ENCODE measurements at places on chromosomes 3 and 15.

DNA sequence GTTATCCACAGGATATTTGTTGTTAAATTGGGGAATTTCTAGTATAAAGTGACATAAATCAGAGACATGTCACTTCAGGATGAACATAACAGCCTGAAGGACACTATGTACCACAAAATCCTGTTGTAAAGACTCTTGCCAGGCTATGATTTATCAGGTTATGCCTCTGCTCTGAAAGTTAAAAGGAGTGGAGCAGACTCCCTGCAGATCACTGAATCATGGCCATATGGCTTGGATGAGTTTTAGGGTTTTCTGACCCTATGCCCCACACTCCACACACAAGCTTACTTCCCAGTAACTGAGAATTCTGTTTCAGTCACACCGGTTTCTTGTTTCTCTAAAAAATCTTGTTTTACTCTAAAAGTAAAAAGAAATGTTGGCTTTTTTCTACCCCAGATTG is 869.4 kb downstream of the NAALADL2 start:
- no peak for DNase-seq

GRCh38 chr3:169686874-169687273 is 23.4 kb upstream of the MECOM start:
- DNase-seq: no peak

DNA sequence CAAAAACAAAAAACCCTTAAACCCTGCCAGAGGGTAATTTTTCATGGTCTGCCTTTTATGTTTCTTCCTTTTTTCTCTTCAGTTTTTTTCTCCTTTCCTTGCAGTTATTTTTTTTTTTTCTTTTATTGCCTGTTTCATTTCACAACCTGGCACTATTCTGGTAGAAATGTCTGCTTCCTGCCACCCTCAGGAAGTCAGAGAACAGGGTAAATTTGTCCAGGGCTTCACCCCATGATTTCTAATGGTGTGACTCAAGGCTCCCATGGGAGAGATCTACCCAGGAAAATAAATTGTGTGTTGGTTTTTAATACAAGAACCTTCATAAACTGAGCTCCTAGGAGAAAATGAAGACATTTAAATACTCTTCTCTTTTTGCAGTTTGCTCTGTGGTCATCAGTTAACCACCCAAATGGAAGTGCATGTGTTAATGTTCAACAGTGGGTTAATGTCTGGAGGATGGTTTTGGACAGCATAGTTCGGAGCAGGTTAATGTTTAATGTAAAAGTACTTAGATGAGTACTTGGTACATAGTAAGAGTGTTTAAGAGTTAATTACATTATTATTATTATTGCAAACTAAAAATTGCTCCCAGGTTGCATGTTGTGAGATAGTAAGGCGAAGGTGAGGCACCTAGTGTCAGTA is 45.9 kb downstream of the CGNL1 start:
- DNase-seq: no peak

DNA sequence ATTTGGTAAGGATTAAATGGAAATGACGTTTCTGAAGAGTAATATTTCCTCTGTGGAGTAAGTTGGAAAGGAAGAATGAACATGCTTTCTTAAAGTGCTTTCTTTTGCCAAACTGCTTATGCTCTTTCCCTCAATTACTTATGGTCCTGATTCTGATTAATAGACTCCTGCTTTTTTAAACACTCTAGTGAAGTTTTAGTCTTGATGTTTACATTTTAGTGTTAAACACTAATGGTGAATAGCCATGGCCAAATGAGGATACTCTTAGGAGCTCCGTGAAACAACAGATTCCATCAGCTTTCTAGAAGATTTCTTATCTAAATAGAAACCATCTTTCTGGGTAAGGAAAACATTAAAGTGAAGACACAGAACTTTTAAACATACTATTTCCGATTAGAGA is 117.6 kb downstream of the P3H2 start:
- no peak for DNase-seq

GRCh38 chr15:101052031-101052620 is 133.0 kb downstream of the LRRK1 start:
- no peak for DNase-seq

- DNase-seq: no peak
Measured at GRCh38 chr15:65033659-65034269, 4.3 kb upstream of the MTFMT start.

- DNase-seq: no peak
Measured at GRCh38 chr3:34106879-34107278, 308.4 kb downstream of the PDCD6IP start.

- DNase-seq: no peak
Measured at GRCh38 chr3:159458010-159458409, 530.6 kb upstream of the IL12A start.

GRCh38 chr3:152322756-152323155 is 54.0 kb downstream of the MBNL1 start:
- DNase-seq: no peak

DNA sequence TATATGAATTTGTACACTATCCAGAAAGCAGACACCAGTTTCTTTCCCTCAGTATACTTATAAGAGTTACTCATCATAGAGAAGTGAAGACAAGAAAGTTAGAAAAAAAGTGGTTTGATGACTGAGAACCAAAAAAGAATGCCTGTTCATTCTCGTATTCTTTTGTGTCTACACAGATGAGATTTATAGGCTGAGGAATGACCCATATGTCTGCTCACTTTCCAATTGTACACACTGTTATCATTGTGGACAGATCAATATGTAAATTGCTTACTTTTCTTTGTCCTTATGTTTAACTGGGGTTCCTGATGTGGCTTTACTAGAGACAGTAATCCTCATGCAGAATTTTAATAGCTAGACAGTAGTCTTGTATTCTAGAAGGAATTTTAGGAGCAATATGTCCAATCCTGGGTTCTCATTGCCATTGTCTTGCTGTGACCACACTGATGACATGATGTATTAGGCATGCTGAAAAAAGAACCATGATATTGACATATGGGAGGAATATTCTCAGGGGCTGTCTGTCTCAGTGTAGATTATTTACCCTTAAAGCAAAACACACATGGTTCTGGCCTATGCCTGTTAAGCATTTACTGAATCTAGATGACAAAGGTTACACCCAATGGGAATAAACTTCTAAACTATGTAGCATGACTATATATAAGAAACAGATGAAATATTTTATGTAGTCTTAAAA is 669.7 kb downstream of the ROBO1 start:
- no peak for DNase-seq

- no peak for DNase-seq
Measured at GRCh38 chr3:134606033-134607025, 44.5 kb downstream of the KY start.

- DNase-seq: no peak
Measured at GRCh38 chr3:188558343-188559071, 404.6 kb downstream of the LPP start.

DNA sequence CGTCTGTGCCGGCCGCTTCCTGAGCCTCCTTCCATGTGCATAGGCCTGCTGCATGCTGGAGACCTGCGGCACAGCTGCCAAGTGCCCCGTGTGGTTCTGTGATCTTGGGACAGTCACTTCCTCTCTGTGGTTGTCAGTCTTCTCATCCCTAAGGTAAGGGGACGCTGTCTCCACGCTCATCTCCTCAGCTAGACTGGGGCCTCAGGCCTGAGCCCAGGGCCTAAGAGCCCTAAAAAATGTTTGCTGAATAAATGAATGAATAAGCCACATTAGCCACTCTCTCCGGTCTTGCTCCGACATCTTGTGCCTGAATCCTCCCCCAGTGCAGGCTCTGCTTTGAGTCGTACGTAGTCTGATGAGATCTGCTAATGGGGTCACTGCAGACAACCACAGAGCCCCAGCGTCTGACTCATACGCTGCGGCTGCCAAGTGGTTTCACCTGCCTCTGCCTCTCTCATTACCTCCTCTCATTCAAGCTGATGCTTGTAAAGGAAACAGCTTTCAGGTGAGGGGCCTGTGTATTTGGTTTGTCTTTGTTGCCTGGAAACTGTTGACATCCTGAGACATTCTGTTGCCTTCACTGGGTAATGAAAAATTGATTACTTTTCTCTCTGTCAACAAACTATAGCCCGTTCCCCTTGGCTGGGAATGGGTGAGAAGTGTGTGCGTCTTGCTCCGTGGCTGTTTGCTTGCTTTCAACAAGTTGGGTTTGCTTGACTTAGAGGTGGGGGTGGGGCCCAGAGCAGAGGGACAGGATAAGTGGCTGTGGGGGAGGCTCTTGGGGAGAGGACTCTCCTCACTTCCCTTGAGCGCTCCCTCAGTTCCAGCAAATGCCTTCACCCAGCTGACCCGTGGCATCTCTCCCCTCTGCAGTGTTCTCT is 15.9 kb downstream of the RPLP1 start:
- DNase-seq: peak; percentile 73

DNA sequence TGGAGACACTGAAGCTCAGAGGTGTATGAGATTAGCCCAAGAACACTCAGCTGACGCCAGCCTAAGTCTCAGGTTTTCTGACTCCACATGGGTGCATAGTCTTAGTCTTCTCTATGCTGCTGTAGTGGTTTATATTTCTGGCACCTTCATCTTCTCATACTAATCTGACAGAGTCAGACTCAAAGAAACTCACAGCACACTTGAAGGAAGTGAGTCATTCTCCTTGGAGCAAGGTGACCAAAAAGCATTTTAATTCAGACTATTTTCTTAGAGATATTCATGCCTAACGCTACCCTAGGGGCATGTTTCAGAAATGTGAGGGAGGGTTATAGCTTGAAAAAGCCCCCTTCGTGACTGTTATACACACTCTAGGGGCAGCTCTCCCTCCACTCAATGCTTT is 775.3 kb upstream of the ARPP21 start:
- no peak for DNase-seq

DNA sequence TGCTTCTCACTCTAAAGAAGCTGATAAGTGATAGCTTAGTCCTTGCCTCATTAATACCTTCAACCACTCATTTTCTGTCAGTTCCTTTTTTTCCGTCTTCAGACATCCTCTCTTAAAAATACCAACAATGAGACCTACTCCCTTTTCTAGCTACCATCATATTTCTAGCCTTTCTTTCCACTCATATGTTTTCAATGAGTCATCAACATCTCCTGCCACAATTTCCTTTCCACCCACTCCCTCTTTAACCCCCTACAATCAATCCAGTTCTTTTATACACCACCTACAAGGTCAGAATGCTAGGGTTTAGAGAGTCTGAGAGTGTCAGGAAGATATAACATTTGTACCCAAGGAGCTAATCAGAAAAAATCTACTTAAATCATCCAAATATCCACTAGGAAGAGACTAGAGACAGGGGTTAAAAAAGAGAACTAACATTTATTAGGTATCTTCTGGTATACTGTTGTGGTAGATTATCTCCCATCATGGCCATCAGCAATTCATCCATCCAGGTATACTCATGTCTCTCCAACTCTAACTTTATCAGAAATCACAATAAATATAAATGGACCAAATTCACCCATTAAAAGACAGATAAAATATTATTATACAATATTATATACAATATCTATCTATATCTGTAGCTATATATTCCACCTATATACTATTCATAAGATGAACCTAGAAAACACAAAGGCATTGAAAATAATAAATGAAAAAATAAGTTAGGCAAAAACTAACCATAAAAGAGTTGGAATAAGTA is 42.5 kb downstream of the MYLK start:
- DNase-seq: no peak

DNA sequence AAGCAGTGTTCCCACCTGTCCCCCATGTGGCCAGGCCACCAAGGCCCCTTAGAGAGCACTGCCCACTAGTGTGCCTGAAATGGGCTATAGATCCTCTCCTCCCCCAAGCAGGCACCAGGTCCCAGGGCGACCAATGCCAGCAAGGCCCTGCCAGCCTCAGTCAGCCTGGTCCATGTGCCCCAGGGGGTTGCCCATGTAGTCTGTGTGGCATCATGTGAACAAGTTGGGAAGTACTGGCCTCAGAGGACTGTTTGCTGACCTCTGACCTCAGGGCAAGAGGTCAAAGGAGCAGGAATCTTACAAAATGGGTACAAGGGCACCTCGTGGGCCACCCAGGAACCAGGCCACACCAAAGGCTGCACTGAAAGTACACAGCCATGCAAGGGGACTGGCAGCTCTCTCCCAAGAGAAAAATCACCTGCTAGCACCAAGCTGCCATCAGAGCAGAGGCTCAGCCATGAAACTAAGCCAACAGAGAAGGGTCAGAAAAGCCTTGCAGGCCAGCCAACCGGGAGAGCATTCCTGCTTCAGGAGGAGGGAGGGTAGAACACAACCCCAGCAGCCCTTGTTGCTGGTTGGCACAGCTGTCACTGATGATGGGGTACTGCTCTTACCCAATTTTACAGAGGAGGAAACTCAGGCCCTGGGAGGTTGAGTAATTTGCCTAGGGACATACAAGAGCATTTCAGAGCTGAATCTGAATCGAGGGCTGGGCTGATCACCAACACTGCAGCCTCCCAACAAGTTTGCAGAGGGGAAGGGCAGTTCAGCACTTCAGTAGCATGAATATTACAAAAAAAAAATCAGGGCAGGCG is 5.2 kb upstream of the FURIN start:
- no peak for DNase-seq

DNA sequence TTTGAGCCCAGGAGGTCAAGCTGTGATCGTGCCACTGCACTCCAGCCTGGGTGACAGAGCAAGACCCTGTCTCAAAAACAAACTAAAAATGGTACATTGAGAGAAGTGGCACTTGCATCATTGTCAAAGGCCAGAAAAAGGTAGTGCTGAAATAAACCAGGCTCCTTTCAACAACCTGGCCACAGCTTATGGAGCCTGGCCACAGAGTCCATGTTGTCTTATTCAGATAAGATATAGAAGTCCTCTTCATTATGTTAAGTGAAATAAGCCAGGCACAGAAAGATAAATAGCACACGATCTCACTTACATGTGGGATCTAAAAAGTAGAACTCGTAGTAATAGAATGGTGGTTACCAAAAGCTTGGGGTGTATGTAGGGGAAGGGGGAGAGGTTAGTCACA is 34.8 kb downstream of the EMC4 start:
- DNase-seq: no peak

DNA sequence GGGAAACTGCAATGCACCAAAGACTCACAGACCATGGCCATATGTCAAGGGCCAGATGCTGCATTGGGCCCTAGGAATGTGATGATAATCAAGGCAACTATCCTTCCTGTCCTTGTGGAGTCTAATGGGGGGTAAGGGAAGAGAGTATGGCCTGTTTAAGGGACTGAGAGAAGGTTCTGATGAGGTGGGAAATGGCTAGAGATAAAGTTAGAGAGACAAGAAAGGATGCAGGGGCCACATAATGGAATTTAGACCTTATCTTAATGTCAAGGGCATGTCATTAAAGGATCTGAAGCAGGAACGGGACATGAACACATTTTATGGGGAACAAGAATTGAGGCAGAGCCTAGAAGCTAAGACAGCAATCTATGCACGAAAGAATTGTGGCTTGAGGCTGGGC is 30.0 kb upstream of the ABHD17C start:
- no peak for DNase-seq

GRCh38 chr15:53549697-53550305 is 209.7 kb downstream of the WDR72 start:
- no peak for DNase-seq

DNA sequence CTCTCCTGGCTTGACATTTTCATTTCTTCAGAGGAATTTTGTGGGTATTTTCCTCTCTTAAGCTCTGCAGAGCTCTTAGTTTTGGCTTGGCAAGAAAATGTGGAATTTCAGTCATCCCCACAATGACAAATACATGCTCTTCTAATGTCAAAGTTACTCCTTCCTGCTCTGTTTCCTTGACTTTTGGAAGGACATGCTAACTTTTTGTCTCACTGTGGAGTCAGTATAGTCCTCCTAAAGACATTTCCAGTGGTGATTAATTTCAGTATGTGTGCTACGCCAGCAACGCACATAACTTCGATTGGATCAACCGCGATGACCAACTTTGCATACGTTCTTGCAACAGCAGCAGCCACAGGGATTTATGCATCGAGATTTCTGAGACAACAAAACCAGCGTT is 13.3 kb downstream of the EBLN2 start:
- DNase-seq: no peak
